ENCODE measurements at places on chromosomes 1 and 21.

- DNase-seq = no peak
These were observed 292.0 kb upstream of the PLXNA2 start for GRCh38 chr1:208536212-208536611.

DNA sequence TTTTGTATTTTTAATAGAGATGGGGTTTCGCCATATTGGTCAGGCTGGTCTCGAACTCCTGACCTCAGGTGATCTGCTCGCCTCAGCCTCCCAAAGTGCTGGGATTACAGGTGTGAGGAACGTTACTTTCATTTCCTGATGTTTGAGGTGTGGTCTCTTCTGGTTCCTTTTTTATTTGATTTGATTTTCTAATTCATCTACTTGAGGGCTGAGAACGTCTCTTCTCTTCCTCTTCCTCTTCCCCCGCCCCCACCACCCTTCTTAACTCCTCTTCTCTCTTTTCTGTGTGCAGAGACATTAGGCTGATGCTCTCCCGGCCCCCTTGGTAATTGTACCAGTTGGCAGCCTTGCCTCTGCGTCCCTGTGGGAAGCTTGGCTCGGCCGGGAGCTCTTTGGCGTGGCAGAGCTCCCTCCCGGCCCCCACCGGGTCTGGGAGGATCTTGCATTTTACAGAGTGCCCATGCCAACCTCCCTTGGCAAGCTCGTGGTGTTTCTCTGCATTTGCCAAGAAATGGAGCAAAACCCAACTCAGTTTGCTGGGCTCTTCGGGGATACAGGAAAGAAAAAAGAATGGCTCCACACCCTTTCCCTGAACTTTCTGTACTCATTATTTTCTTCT, 19.9 kb downstream of the CRYAA start:
- no peak for DNase-seq

GRCh38 chr1:52579415-52579814, 22.8 kb upstream of the GPX7 start:
- DNase-seq = no peak

GRCh38 chr1:41534181-41535076, 49.9 kb upstream of the EDN2 start:
- no peak for DNase-seq

GRCh38 chr1:220219136-220219442, 53.2 kb downstream of the RAB3GAP2 start:
- DNase-seq = no peak

GRCh38 chr21:41865002-41865777, 14.0 kb downstream of the PRDM15 start:
- no peak for DNase-seq

- DNase-seq = no peak
These were observed 85.1 kb downstream of the PCSK9 start for GRCh38 chr1:55124470-55124869.

- no peak for DNase-seq
These were observed 485.4 kb downstream of the USP25 start for GRCh38 chr21:16215193-16215592.

- no peak for DNase-seq
These were observed 29.0 kb upstream of the HTR1D start for GRCh38 chr1:23246274-23246673.

- DNase-seq = no peak
These were observed 85.0 kb downstream of the NUF2 start for GRCh38 chr1:163406772-163407171.

- DNase-seq = no peak
These were observed 26.7 kb downstream of the MIER1 start for GRCh38 chr1:66951513-66951912.

DNA sequence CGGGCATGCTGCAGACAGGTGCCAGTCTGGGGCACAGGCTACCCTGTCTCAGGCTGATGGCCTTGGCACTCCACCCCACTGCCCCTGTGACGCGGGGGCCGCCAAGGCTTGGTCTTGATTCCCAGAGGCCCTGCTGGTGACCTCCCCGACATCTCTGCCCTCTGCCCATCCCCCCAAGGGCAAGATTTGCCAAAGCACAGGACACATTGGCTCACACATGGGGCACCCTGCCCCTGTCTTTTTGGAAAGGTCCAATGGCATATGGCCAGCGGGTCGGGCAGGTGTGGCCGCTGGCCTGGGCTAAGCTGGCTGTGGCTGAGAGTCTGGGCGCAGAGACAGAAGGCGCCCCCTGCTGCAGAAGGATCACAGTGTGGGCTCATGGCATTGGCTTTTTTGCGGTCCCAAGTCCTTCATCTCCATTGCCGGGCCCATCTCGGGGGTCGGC, 4.6 kb downstream of the MIB2 start:
- no peak for DNase-seq

DNA sequence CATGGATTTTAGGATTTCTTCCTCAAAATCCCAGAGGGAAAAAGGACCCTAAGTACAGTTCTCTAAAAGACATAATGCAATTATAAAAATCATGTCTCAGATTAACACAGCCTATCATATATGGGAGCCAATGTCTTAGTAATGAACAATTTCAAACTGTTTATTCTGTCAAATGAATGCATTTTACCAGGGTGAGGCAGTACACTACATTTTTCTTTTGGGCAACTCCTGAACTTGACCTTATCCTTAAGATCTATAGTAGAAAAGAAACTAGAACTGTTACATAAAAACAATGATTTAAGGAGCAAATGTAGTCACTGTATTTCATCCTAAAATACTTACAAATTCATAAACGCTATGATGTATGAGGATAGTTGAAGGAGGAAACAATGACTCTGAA, 226.3 kb upstream of the B3GALT2 start:
- DNase-seq = no peak
